ENCODE measurements at places on chromosomes 12 and 14. TPM values are rescaled to one million over a fixed set of nuclear protein-coding genes. Genes with fewer than 3 reads are reported as not detected.

Gene NPC2
- 157 TPM for total RNA-seq

Gene MRPL51
- 163 TPM for total RNA-seq

Gene PZP
- total RNA-seq = not detected

Gene OAS2
- 0.71 TPM for total RNA-seq

Gene DHRS4
- 49.8 TPM for total RNA-seq

Gene SLC25A21
- 0.57 TPM for total RNA-seq

Gene ACVRL1
- total RNA-seq = 19.8 TPM

Gene TEX52
- total RNA-seq = not detected

Gene IL26
- not detected for total RNA-seq

Gene HCAR2
- total RNA-seq = not detected

Gene NDUFA9
- total RNA-seq = 31.7 TPM

Gene IL22
- total RNA-seq = not detected

Gene ADGRD1
- total RNA-seq = 10.2 TPM

Gene CMKLR1
- total RNA-seq = 0.14 TPM

Gene KCNH5
- 0.09 TPM for total RNA-seq

Gene KRT5
- 1.3 TPM for total RNA-seq

Gene ADAM20
- 1.3 TPM for total RNA-seq

Gene FSCB
- not detected for total RNA-seq

Gene BBOF1
- 9.8 TPM for total RNA-seq

Gene GNG2
- 16.8 TPM for total RNA-seq

Gene GPATCH2L
- 53.8 TPM for total RNA-seq

Gene DPPA3
- not detected for total RNA-seq
